ENCODE measurements at places on chromosomes 5 and 9.

- no peak for DNase-seq
Observed at GRCh38 chr5:154365823-154366222, 80.0 kb upstream of the SAP30L start.

DNA sequence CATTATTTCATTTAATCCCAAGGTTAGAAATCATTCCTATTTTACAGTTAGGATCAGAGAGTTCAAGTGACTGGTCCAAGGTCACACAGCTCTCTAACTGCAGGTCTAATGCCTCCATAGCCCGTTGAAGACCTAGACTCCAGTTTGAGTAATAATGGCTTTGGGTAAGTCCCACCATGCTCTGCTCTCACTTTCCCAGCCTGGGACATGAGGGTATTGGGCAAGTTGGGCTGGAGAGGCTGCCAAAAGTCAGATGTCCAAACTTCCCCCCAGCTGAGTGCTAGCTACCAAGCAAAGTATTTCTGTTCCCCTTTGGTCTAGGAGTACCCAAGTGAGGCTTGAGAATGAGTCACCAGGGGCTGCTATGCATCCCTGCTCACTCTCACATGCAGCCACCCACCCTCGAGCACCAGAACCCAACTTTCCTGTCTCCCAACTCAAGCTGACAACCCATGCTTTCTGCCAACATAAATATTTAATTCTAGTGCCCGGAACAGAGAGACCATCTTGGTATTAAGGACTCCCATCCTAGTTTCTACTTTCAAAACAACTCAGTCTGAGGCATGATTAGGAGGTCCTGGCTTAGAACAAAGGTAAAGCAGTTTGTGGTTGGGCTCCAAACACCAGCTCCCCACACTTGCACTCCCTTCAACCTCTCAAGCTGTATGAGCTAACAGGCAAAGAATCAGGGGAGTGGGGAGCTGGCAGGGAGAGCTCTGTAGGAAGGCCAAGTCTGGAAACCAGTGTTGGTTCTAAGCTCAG is 236.5 kb upstream of the TRIM32 start:
- no peak for DNase-seq

DNA sequence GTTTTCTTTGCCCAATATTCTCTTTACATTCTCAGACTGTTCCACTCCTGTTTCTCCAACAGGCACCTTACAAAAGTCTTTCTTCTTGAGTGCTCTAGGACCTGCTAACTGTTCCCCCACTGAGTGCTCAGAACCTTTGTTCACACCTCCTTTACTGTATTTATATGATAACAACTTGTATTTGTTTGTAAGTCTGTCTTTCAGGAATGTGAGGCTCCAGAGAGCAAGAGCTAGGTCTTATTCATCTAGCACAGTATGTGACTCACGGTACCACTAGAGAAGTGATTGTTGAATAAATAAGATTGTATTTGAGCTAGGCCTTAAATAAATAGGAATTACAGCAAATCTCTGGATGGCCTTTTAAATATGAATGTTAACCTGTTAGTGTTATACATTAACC is 42.5 kb upstream of the MYOT start:
- no peak for DNase-seq

GRCh38 chr9:26129217-26129616 is 451.0 kb upstream of the TUSC1 start:
- DNase-seq, result no peak

GRCh38 chr5:156913719-156914370 is 49.2 kb downstream of the TIMD4 start:
- DNase-seq, result no peak

DNA sequence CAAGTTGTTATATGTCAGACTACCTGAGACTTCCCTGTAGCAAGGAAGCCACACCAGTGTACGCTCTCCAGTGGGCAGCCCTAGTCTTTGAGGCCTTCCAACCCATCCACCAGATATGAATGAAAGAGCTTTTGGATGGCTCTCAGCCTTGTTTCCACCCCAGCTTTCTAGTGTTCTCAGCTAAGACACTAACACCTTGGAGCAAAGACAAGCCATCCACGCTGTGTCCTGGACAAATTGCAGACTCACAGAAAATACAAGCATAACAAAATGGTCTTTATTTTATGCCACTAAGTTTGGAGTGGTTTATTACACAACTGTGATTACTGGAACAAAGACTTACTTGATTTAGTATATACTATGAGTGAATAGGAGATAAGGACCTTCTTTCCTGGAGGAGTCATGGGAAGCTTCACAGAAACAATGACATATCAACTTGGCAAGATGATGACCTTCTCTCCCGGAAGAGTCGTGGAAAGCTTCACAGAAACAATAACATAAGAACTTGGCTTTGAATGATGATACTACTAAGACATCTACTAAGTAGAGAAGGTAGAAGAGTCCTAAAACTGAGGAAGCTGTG is 134.0 kb upstream of the VCAN start:
- DNase-seq, result no peak

- DNase-seq, result no peak
Observed at GRCh38 chr9:126146254-126147145, 180.1 kb upstream of the MVB12B start.

DNA sequence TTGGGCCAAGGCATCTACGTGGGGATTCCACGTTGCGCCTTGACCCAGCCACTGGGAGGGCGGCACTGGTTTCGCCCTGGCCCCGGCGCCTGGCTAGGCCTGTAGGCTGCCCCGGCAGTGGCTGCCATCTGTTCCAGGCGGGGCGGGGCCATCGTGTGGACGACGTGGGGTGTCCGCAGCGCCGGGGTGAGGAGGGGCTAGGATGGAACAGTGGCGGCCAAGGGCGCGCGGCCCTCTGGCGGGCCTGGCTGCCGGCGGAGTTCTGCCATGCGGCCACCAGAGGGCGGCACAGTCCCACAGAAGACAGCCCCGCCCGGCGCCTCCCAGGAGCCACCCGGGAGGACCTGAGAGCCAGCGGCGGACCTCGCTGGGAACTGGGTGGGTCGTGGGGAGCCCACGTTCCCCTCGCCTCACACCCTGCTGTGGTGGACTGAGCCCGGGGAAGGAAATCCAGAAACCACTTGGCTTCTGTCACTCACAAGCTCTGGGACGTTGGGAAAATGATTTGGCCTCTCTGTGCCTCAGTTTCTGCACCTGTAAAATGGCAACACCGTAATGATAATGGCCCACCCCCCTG is 22.6 kb upstream of the RAPGEF1 start:
- DNase-seq, result no peak

- DNase-seq, result no peak
Observed at GRCh38 chr5:37873988-37874387, 34.1 kb upstream of the GDNF start.

DNA sequence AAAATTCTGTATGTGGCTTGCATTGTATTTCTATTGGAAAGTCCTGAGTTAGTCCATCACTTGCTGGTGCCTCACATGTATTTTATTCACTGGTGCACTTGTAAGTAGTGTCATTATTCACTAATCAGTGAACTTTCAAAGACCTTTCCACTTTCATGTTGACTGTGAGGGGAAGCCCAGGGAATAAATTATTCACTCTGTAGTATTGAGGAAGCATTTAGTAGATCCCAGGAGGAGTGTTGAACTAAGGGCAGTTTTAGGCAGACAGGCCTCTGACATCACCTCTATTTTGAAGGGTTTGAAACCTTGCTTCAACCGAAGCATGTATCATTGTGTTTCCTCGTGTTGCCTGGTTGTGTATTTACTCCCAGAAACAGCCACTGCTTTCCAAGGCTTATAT is 705.4 kb upstream of the RIOK2 start:
- no peak for DNase-seq

DNA sequence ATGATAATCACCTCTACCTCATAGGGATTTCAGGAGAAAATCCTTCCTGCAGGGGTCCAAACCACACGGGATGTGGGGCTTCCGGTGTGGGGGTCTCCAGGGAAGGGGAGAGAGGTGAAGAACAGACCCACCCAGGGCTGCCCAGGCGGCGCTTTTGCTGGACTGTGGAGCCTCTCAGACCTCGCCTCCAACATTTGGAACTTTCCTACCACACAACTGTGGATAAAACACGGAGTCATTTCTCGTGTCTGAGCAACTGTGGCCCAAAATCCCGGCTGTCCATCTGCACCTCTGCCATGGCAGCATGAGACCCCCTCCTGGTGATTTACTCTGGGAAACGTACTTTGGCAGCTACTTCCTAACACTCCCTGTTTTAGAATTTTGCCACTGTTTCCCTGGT is 307.8 kb upstream of the IRX4 start:
- DNase-seq, result no peak

- DNase-seq, result no peak
Observed at GRCh38 chr5:54518146-54518817, 723 bp downstream of the SNX18 start.

- DNase-seq, result no peak
Observed at GRCh38 chr5:139662617-139663016, 14.5 kb downstream of the CXXC5 start.

DNA sequence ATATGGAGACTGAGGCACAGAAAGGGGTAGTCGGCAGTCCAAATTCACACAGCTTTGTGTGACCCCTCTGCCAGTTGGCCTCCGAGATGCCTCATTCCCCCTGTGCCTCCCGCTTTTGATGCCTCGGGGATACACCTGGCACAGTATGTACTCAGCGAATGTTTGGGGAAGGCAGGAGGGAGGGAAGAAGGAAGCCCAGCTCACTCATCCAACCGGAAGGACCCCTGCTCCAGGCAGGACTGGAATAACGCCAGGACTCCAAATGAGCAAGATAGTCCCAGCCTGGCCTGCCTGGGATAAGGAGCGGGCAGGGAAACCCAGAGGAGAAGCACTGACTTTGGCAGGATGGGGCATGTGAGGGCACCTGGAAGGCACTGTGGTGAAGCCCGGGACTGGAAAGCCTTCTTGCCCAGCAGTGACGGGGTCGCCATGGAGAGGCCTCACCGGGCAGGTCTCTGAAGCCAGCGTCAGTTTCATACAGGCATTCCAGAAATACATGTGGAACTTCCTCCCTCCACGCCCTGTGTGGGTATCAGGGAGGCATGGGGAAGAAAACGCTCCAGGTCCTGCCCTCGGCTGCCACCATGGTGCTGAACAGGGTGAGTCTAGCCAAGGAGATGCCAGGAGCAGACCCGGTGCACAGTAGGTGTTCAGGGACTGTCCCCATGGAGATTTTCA is 20.3 kb downstream of the LMX1B start:
- no peak for DNase-seq

- no peak for DNase-seq
Observed at GRCh38 chr5:32534041-32534440, 51.3 kb upstream of the SUB1 start.

GRCh38 chr5:103617090-103617489 is 54.5 kb upstream of the NUDT12 start:
- no peak for DNase-seq

GRCh38 chr5:8908055-8908683 is 637.7 kb downstream of the SEMA5A start:
- no peak for DNase-seq

- DNase-seq, result peak; percentile 36
Observed at GRCh38 chr5:36743891-36744772, 132.4 kb upstream of the NIPBL start.

- no peak for DNase-seq
Observed at GRCh38 chr5:154370119-154370518, 75.7 kb upstream of the SAP30L start.

GRCh38 chr5:32143617-32144377 is 30.3 kb downstream of the GOLPH3 start:
- DNase-seq, result no peak

DNA sequence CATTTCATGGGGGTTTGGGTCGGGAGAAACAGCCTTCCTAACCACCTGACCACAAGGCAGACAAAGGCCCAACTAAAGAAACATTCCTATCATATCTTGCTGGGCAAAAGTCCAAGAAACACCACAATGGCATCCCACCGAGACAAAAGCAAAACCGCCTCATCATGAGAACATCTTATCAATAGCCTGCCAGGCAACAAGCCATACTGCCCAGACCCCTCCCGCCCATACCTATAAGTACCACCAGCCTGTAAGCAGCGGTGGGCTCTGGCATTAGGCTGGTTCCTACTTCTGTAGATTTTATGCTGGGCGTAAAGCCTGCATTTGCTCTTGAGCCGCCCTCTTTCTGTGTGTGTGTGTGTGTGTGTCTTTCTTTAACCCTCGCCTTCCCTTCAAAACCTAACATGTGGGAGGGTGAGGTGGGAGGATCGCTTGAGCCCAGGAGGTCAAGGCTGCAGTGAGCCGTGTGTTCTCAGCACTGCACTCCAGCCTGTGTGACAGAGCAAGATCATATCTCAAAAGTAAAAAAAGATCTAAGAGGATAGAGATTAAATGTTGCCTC is 56.9 kb downstream of the PDE6A start:
- DNase-seq, result no peak

DNA sequence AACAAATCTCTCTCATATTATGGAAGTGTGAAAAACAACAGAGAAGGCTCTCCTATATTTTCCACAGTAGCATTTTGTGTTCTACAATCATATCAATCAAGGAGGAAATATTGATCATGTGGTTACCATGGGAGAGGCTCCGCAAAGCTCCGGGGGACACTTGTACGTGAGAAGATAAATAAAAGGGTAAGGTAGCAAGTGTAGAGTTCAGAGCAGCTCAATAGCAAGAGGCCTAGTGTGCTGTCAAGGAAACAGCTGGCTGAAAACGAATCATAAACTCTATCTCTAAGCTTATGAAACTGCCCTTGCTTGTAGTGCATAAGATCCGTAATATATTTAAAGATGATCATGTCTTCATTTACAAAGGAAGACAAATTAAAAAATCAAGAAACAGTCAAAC is 57.5 kb downstream of the CDH18 start:
- no peak for DNase-seq

GRCh38 chr5:163623986-163624385 is 118.6 kb downstream of the MAT2B start:
- no peak for DNase-seq

GRCh38 chr5:139667001-139667729 is 19.0 kb downstream of the CXXC5 start:
- DNase-seq, result no peak

DNA sequence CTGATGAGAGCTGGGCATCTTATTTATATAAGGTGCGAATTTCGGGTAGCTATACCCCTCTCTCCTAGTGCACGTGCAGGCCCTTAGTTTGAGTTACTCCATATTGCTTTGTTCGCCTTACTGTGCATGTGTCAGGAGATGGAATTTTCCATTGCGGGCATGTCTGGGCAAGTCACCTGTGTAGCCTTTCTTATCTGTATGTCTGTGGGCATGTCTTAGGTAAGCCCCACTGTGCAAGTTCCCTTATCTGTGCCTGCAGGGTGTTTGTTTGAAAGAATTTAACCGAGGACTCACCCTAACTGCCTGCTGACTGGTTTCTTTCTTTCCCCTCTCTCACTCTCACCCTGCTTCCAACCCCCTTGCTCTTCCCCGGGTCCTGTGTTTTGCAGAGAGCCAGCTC is 140.7 kb upstream of the RANBP3L start:
- no peak for DNase-seq
